Type B pancreatic cell (in vitro differentiated cells): ENCODE measurements at places on chromosomes 13 and 19.

DNA sequence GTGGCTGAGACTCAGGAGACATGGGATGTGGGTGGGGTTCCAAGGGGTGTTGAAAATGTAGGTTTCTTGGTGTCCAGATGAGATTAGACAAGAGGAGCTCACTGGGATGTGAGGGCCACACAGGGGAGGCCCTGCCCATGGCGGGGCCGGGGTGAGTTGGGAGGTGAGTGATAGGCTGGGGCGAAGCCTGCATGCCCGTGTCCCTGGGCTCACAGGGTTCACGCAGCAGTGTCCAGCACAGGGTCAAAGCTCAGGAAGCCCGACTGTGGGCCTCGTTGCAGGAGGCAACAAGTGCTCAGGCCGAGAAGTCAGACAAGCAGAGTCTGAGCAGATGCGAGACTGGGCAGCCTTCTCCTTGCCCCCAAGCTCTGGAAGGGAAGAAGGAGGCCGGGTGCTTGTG, 27.2 kb downstream of the CCDC8 start:
- DNase-seq = no peak

GRCh38 chr13:82364525-82364924, 1517.7 kb downstream of the SLITRK1 start:
- DNase-seq = no peak

GRCh38 chr13:83503424-83503823, 378.9 kb downstream of the SLITRK1 start:
- no peak for DNase-seq

- no peak for DNase-seq
Observed at GRCh38 chr13:93847162-93847561, 620.6 kb downstream of the GPC6 start.

DNA sequence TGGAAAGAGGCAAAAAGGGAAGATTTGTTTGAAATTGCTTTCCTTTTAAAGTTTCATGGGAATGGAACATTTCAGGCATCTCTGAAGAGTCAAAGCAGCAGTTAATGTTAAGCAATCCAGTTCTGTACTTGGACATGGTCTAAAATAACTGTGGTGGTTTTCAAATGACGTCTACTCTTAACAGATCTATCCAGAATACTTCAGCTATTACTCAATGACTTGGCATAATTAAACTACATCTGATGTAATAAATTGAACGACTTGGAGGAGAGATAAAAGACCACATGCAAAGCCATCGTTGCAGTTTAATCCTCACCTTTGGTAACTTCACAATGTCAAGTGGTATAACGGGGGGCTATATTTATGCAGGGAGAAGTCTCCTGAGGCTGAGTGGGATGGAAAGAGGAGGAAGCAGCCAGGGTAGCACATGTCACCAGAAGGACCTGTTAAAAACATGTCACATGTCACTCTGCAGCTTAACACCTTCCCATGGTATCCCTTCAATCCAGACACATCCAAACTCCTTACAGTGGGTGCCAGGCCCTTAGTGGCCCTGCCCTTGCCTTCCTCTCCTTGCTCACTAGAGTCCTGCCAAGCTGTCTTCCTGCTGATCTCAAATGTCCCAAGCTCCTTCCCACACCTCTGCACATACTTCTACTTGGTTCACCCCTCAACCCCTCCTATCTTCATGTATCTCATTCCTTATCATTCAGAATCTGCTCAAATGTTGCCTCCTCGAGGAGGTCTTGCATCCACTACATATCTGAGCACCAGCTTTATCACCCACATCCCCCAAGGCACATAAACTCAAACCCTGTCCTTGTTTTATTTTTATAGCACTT, 327.8 kb downstream of the SUCLA2 start:
- no peak for DNase-seq

DNA sequence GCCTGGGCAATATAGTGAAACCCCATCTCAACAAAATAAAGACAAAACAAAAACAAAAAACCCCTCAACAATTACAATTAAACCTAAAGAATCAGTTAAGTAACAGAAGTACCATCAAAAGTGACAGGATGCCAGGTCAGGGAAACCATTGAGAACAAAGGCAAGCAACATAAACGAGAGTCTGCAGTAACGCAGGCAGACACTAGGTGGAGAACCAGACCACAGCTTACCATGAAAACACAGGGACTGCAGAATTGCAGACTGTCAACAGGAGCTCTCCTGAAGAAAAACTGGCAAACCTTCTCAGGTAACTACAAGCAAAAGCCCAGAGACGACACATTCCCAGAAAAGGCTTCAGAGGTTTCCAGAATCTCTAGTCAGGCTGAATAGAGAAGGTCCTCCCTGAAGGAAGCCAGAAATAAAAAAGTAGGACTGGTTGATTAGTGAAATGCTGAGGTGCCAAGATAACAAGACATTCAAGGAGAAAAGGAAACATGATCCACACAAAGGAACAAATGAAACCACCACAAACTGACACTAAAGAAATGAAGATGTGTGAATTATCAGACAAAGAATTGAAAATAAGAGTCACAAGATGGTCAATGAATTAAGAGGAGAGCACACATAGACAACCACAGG, 2.2 kb upstream of the ZNF665 start:
- no peak for DNase-seq

- DNase-seq = no peak
Observed at GRCh38 chr13:33827139-33827538, 9.2 kb downstream of the RFC3 start.

- no peak for DNase-seq
Observed at GRCh38 chr13:112013665-112014064, 53.3 kb upstream of the SOX1 start.

GRCh38 chr13:80029170-80029569, 311.8 kb downstream of the SPRY2 start:
- no peak for DNase-seq

DNA sequence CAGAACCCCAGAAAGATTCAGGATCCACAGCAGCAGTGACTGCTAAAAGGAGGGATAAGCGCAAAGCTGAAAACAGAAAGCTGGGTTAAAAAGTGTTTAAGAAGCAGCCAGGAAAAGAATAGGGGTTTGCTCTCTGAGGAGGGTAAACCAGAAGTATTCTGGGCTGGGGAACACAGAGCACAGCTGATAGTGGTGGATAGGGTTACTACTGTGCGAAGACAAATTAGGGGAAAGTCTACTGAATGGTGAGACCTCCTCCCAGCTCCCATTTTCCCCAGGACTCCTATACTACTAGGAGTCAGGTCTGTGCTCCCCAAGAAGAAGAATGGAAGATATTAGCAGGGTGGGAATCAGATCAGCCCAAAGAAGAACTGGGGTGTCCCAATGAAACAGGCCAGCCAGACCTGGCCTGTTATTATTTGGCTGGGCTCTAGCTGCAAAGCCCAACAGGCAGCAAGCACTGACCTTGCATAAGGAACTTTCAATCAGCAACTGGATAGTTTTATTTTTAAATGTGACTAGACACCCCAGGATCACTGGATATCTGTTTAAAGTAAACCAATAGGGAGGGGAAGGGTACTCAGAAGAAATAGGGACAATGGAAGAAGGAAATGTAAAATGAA, 43.5 kb upstream of the SERTM1 start:
- no peak for DNase-seq
